PC-3 (cell line): ENCODE measurements at places on chromosomes 2 and 18.

- DNase-seq = peak; percentile 75
These were observed 9.0 kb upstream of the IGFBP2 start for GRCh38 chr2:216624251-216624650.

- peak; percentile 15 for DNase-seq
These were observed 143.4 kb upstream of the CYP26B1 start for GRCh38 chr2:72291059-72291458.

- DNase-seq = no peak
These were observed 599.8 kb downstream of the NRXN1 start for GRCh38 chr2:50431958-50432650.

DNA sequence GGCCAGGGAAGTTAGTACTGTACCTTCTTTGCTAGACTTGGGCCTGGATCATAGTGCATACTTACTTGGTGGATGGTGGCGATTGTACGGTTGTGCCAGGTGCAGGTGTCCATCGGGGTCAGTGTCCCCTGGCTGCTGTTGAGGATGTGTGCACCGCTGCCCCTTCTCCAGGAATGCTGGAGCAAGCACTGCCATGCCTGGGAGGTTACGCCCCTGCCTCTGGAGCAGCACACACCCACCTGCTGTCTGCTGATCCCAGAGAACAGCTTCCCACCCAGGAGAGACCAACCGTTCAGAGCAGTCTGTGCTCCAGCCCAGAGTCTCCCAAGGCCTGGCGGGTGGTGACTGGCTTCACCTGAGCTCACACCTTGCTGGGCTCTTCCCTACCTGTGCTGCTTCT is 286.8 kb upstream of the HS6ST1 start:
- no peak for DNase-seq

GRCh38 chr2:171703574-171704347 is 16.5 kb downstream of the DYNC1I2 start:
- DNase-seq = peak; percentile 57

DNA sequence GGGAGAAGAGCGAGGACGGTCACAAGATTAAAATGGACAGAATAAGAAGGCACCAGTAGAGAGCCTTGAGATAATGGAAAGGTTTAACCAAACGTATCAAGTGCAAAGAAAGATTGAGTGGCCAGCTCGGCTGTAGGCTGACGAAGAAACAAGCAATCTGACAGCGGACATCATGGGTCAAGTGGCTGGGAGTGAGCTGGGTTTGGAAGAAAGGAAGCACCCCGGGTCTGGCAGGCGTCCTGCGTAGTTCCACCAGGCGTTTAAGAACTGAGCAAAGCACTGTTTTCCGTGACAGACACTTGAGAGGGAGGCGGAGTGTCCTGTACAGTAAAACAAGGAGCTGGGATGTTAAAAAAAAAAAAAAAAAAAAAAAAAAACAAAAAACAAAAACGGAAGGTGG is 27.1 kb downstream of the DAPL1 start:
- no peak for DNase-seq

DNA sequence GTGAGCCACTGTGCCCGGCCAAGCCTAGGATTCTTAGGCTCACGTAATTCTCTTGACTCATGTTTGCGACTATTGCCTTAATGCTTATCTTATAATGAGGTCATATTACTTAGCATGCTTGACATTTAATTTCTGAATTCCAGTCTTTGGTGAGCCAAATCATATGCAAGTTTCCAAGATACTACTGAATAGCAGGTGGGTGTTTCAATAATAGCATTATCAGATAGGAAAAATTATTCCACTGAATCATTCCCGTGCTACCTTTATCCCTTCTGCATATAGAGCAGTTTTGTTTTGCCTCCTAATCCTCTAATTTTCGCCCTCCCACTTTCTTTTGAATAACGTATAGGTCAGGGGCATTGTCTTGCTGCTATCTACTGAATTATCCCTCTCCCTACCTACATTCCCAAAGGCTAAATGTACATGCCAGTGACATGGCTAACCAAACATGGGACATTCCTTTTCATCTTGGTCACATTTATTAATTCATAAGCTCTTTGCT is 4.9 kb downstream of the DAW1 start:
- DNase-seq = peak; percentile 83

- DNase-seq = no peak
These were observed 399.1 kb upstream of the SPRED2 start for GRCh38 chr2:65831509-65831908.

DNA sequence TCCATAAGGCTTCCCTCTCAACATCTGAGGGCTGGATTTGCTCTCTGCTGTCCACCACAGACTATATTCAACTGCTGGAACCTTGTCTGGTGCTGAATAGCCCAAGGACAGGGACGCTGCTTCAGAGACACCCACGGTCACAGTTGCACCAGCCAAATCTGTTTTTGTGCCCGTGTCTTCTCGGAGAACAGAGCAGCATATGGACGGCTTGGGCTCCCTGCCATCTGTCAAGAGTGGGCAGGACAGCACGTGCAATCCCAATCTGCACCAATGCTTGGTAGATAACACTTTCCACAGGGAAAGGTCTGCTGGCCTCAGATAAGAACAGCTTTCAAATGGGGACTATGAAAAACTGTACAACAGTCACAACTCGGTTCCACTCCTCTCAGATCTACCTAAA is 466.1 kb downstream of the TGIF1 start:
- no peak for DNase-seq

DNA sequence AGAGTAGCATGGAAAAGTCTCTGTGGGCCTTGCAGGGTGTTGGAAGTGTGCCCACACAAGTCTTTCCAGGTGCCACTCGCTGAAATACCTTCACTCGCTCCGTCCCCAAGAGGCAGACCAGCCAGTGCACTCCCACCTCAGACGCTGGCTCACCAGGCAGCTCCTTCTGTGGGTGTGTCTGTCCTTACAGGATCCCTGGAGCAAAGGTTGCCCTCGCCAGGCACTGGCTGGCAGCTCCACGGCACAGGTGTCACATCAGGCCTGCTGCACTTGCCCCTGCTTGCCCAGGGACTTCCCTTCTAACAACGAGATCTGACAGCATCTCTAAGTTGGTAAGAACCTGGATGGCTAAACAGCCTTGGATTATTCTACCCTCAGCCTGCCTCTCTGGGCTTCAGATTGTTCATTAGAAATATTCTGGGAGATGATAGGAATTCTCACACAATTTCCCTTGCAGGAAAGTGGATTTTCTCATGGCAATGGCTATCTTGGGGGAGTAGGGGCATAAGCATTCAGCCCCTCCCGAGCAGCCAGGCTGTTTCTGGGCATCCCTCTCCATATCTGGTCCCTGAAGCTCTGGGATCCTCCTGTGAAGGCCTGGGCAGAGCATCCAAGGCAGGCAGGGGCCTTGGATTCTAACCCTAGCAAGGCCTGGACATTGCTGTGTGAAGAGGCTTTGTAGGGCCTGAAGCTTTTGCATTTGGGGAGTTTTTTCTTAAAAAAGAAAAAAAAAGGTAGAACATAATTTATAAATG is 262.1 kb downstream of the MYCN start:
- no peak for DNase-seq

DNA sequence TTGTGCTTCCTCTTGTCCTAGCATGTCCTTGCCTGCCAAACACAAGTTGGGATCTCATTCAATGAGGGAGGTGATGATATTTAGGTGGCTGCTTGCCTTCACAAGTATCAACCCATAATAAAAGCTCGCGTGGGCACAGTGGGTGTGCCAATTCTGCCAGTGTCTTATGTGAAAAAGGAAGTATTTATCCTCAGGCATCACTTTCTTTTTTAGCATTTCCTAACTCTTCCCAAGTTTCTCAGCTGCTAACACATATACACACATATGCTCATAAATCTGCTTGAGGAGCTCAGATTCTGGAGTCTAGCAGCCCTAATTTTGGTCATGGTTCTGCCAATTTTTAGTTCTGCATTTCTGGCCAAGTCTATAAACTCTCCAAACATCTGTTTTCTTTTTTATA is 319.5 kb upstream of the HNMT start:
- DNase-seq = no peak

DNA sequence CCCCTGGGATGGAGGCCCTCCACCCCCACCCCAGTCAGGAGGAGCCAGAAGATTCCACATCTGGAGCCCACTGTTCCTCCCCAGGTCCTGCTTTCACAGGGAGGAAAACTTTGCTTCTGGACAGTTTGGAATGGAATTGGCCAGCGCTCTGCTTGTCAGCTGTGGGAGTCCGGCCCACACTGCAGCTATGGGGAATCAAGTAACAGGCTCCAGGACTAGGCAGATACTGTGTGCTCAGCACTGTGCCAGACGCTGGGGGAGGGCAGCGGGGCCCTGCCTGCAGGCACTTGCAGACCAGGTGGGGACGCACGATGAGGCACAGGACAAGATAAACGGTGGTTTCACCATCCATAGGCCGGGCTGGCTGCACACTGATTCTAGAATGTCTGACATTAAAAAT is 114.0 kb downstream of the STPG4 start:
- no peak for DNase-seq

- peak; percentile 75 for DNase-seq
These were observed 256.6 kb upstream of the CTAGE1 start for GRCh38 chr18:22674272-22674671.

GRCh38 chr2:105961599-105962146 is 217.0 kb downstream of the NCK2 start:
- no peak for DNase-seq

DNA sequence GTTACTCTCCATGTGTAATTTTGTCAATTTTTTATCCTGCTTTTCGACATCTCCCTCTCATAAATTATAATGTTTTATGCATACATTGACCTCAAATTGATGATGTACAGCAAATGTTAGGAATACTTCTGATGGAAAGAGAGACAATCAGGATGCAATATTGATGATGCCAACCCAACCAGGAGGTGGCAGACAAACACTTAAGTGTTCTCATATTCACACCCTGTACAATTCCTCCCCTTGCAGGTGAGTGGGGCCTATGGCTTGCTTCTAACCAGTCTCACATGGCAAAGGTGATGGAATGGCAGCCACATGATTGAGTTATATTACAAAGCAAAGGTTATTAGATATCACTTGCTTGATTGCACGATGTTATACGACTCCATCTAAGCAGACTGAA is 594.3 kb upstream of the REG3G start:
- no peak for DNase-seq

GRCh38 chr2:210630873-210631560 is 74.6 kb downstream of the CPS1 start:
- no peak for DNase-seq

GRCh38 chr2:70728128-70728527 is 39.9 kb downstream of the ADD2 start:
- no peak for DNase-seq

DNA sequence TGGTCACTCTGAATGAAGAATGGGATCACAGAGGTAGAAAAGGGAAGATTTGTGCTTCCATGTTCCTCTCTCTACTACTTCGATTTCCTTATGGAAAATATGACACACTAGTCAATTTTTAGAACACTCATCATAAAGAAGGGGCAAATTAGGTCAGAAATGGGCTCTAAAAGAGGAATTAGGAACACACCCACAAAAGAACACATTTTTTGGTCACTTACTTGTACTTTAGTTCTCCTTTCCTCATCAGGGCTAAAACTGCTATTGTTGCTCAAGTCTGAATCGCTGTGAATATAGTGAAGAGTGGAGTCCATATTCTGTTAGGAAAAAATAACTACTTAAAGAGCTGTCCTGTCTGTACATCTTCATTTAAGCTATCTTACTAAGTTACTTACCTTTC is 52.6 kb downstream of the PPP4R1 start:
- no peak for DNase-seq

GRCh38 chr2:1140389-1141003 is 189.8 kb downstream of the SNTG2 start:
- peak; percentile 60 for DNase-seq
